Aorta (tissue), 5 donors: ENCODE measurements at places on chromosomes 11 and 22. TPM values are rescaled to one million over a fixed set of nuclear protein-coding genes. Genes with fewer than 3 reads are reported as not detected.

- peak; percentile 70 for DNase-seq
Observed at GRCh38 chr11:64224891-64225607, 937 bp downstream of the TRPT1 start.

Gene DDI1
- total RNA-seq = not detected

Gene NLRP10
- total RNA-seq = not detected

DNA sequence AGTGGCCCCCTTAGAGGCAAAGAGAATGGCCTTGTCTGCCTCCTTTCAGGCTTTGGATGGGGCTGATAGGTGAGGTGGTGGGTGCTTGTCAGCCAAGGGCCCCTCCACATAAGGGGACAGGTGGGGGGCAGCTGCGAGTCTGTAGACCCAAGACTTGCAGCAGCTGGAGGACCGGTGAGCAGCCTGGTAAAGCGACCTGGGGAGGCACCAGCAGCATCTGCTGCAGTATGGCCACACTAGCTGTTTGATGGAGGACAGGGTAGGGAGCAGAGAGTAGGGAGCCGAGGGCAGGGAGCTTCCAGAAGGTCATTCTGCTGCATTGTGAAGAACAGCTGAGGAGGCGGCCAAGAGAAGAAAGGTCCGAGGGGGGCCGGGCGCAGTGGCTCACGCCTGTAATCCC, 16.8 kb upstream of the MRTFA start:
- DNase-seq = peak; percentile 37

- peak; percentile 3 for DNase-seq
Observed at GRCh38 chr22:24578355-24579257, 14.3 kb downstream of the LRRC75B start.

- no peak for DNase-seq
Observed at GRCh38 chr11:89220684-89221339, 43.1 kb downstream of the TYR start.
